ENCODE measurements at places on chromosomes 3 and 15.
A peak's percentile ranks its signal among the peaks of the same experiment; 100 is the strongest.

DNA sequence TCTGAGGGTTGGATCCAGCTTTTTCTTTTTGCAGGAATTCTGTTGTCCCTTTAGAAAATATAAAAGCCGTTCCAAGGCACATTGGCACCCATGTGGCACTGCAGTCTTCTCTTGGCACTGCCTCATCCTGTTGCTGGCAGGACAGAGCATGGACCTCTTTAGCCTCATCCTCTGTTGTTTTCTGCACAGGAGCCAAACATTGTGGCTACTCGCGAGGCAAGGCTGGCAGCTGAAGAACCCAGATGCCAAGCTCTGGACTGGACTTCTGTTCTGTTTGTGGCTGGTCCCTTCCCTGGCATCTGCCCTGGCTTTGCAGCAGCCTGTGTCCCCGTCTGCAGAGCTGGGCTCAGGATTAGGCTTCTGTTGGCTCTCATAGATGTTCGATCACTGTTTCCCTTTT is 224.7 kb upstream of the TBC1D5 start:
- no peak for ATAC-seq

- no peak for ATAC-seq
Observed at GRCh38 chr15:58453931-58454793, 22.4 kb downstream of the LIPC start.

GRCh38 chr3:187025254-187025655 is 94.9 kb downstream of the ST6GAL1 start:
- no peak for ATAC-seq

- ATAC-seq: no peak
Observed at GRCh38 chr3:67516496-67516895, 137.9 kb downstream of the SUCLG2 start.

DNA sequence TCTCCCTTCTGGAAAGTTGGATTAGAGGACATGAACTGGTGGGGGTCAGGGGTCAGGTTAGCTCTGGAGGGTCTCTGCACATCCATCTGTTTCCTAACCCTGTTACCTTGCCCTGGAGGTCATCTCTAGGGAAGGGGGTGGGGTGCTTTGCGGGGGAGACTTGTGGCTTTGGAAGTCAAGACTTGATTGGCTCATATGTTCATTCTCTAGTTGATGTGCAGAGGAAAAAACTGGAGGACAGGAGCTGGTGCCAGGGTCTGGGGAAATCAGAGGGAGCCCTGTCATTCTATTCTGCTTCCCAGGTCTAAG is 42.9 kb upstream of the ROPN1 start:
- no peak for ATAC-seq

GRCh38 chr3:52217409-52217805 is 8.0 kb downstream of the TLR9 start:
- no peak for ATAC-seq

DNA sequence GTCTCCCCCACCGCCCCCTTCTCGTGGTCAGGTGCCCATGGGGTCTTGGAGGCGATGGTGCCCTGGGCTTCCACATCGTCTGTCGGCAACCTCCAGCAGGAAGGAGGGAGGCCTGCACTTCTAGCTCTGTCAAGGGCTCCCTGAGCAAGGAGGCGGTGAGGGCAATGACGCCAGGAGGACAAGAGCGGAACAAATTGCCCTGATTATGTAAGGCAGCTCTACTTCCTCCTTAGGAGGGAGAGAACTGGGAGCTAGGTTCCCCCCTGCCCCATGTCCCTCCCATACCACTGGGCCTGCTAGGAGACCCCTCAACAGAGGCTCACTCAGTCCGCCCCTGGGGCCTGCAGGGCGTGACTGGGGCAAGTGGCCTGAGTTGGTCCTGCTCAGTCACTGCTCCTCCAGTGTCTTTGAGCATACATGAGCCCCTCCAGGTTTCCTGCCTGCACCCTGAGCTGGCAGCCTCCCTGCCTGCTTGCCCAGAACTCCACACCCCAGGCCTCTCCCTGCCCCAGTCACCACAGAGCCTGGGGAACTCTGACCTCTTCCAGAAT is 56.1 kb downstream of the CACNA2D2 start:
- ATAC-seq: no peak

- no peak for ATAC-seq
Observed at GRCh38 chr15:31574766-31575165, 248.1 kb downstream of the KLF13 start.

DNA sequence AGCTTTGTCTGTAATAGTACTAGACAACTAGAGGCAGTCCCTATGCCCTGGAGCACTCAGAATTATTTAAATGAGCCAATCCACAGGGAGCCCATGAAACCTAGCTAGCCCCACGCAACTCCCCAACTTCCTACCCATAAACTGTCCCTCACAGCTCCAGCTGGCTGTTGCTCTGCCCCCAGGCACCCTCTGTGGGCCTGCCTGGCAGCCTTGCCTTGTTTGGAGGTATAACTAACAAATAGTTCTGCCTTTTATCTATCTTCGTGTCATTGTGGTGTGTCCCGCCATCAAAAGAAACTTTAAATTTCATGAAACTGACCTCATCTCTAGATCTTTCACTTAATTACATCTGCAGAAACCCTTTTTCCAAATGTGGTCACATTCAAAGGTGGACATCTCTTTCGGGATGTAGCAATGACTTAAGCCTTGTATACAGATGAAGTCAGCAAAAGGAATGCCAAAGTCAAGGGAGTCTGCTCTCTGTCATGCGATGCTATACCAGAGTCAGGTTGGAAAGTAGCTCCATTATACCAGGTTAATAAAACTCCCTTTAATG is 1.8 kb upstream of the RTP3 start:
- ATAC-seq: no peak

DNA sequence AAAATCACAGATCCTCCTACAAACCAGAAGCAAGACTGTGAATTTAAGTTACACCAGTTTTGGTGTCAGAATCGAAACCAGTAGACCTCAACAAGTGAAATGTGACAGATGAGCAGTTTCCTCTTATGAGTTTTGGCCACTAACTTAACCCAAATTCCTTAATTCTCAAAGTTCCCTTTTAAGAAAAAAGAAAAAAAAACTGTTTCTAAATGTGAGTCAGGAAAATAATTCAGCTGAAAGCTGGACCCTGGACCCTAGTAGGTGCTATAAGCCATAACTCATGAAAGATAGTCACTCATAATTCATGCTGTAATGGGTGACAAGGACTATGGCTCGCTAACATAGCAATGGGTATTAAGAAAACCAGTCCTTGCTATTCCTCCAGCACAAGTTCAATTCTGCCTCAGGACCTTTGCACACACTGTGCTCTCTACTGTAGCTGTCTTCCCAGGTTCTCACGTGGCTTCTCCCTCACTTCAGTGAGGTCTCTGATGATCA is 9.0 kb upstream of the THRB start:
- ATAC-seq: no peak

DNA sequence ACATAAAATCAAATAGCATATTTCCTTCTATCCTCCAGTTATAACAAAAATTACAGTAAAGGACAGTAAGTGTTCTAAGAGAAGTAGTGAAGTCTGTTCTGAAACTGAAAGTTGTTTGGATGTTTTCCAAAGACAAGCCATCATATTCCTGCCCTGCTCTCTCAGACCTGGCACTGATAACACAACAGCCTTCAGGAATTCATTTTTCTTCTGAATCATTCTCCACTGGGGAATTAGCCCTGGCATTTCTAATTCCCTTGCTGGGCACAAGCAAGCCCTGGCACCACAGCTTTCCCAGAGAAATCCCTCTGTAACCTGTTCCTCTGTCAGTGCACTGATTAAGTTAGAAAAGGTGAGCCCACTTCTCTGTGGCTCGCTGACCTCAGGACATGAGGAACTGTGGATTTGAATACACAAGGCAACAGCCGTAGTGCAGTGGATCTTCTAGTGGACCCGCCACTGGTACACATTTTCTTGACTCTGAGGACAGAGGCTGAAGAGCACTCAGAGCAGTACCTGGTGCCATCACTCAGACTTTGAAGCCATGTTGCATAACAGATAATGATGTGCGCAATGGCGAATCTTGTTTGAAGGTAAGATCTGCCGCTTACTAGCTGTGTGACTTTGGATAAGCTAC is 61.6 kb downstream of the WWTR1 start:
- no peak for ATAC-seq

DNA sequence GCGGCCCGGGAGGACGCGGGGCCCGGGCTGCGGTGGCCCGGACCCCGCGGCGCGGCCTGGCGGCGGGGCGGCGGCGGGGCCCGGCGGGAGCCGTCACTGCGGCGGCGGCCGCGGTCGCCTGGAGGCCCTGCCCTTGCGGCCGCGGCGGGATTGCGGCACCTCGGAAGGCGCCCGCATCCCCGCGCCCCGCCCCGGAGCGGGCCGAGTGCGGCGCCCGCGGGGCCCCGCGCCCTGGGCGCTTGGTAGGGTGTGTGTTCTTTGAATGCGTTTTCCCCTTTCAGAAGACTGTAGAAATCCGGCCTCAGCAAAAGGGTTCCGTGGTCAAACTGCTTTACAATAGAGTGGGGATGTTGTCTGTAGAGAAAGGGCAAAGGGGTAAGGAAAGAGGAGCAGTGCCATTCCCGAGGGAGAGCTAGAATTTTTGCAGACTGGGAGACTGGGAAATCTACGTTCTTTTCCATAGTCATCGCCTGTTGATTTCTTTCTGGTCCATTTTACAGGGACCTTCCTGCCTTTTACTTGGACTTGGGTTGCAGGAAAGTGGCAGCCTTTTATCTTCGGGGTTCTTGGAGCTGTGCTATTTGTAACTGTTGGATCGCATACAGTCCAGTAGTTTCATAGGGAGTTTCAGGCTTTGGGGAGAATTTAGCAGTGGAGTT is 630 bp downstream of the SNRK start:
- ATAC-seq: peak; percentile 63

- no peak for ATAC-seq
Observed at GRCh38 chr3:183375337-183375736, 53.1 kb downstream of the MCF2L2 start.

GRCh38 chr3:189236352-189236751 is 64.6 kb downstream of the TPRG1 start:
- no peak for ATAC-seq

GRCh38 chr3:60125686-60126085 is 1075.9 kb upstream of the CFAP20DC start:
- no peak for ATAC-seq

DNA sequence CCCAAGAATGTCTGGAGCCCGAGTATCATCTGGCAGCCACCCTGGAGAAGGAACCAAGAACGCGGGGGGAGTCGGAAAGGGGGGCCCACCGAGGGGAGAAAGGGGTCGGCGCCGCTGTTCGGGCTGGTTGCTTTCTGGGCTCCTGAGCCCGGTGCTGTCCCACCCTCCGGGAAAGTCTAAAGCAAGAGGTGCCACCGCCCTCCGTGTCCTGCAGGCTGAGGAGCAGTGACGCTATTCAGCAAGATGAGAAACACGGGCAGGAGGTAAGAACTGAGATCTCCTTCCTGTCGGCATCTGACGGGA is 234.8 kb downstream of the XXYLT1 start:
- no peak for ATAC-seq

DNA sequence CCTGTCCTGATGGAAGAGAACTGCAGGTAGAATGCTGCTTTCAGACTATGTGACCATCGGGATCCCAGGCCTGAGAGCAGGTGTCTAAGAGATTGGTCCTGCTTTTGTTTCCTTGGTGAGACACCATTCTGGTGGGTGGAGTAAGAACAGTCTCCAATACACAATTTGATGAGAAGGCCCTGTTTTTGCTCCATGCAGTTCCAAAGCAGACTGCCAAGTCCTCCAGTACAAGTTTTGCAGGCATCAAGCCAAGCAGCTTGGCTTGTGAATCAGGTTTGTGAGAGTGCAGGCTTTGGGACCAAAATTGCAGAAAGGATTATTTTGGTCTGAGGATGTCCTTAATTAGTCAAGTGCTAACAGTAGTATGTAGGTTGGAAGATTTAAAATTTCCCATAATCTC is 381.6 kb downstream of the FOXP1 start:
- peak; percentile 69 for ATAC-seq

DNA sequence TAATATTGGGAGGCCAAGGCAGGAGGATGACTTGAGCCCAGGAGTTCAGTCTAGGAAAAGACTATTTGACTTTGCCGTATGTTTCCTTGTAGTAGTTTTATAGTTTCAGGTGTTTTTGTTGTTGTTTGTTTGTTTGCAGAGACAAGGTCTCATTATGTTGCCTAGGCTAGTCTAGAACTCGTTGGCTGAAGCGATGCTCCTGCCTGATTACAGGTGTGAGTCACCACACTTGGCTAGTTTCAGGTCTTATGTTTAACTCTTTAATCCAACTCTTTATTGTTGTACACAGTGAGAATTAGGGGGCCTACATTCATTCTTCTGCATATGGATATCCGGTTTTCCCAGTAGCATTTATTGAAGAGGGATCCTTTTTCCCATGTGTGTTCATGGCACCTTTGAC is 32.0 kb downstream of the FAIM start:
- no peak for ATAC-seq

GRCh38 chr3:87268646-87269211 is 7.7 kb downstream of the POU1F1 start:
- ATAC-seq: no peak

- no peak for ATAC-seq
Observed at GRCh38 chr15:66654739-66655375, 47.2 kb upstream of the SMAD6 start.

GRCh38 chr3:11847607-11848006 is 922 bp upstream of the TAMM41 start:
- ATAC-seq: no peak

GRCh38 chr3:3160826-3161225 is 18.7 kb downstream of the CRBN start:
- ATAC-seq: no peak

DNA sequence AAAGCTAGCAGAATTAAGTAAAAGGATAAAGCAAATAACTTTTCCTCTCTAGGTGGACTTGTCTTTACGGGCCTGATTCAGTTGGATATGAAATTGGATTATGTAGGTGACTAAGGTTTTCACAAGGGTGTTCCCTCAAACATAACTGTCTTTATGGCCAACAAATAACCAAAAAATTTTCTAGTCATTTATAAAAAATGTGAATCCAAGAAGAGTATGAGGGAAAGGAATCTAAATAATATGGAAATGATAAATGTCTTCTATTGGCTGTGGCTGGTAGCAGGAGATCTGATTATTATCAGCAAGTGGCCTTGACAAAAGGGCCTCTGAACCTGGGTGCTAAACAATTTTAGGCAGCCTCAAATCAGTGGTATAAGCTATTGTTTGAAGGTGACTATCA is 594.0 kb upstream of the UBE2E2 start:
- ATAC-seq: no peak

DNA sequence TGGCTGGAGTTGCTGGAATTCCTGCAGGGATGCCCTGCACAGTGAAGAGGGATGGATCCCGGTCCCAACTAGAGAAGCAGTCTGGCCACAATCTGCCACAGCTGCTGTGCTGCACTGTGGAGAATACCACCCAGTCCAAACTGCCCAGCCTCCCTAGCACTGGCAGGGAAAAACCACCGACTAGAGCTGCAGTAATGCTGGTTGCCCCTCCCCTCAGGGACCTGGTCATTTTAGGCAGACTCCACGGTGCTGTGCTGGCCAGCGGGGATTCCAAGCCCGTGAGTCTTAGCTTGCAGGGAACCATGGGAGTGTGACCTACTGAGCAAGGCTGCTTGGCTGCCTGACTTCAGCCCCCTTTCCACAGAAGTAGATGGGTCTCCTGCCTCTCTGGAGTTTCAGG is 478.0 kb upstream of the ATP11B start:
- ATAC-seq: no peak

- no peak for ATAC-seq
Observed at GRCh38 chr15:95558131-95558530, 772.4 kb upstream of the NR2F2 start.

- ATAC-seq: no peak
Observed at GRCh38 chr3:122893282-122893681, 98.4 kb downstream of the SLC49A4 start.

- peak; percentile 56 for ATAC-seq
Observed at GRCh38 chr3:119637679-119638477, 22.5 kb downstream of the POPDC2 start.

All from gastroesophageal sphincter (tissue), 4 donors.